Activated CD8-positive, alpha-beta T cell treated with anti-CD3 and anti-CD28 coated beads for 36 hours (primary cell): ENCODE measurements at places on chromosomes 7 and 10. TPM values are rescaled to one million over a fixed set of nuclear protein-coding genes. Genes with fewer than 3 reads are reported as not detected.

GRCh38 chr7:126662856-126663255, 589.9 kb downstream of the GRM8 start:
- H3K27me3 ChIP-seq = no peaks in the 10 kb centered on the region
- no peak for DNase-seq
- no peaks in the 10 kb centered on the region for H3K36me3 ChIP-seq

DNA sequence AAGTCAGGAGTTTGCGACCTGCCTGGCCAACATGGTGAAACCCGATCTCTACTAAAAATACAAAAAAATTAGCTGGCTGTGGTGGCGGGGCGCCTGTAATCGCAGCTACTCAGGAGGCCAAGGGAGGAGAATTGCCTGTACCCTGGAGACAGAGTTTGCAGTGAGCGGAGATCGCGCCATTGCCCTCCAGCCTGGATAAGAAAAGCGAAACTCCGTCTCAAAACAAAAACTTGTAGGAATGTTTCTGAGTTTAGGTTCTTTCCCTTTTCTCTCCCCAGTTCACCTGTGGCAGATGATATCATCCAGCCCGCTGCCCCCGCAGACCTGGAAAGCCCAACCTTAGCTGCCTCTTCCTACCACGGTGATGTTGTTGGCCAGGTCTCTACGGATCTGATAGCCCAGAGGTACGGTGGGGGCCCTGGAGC, 138.8 kb upstream of the BTBD16 start:
- DNase-seq = no peak
- peaks cover 6% of the 10 kb centered on the region for H3K27me3 ChIP-seq
- H3K4me3 ChIP-seq = no peak overlapping the region
- H3K36me3 ChIP-seq = no peaks in the 10 kb centered on the region

GRCh38 chr10:84341538-84341856, 13.1 kb downstream of the CCSER2 start:
- H3K4me3 ChIP-seq = no peak overlapping the region
- peak overlapping the region; percentile 76 for H3K27ac ChIP-seq
- peak; percentile 52 for DNase-seq
- peaks cover 16% of the 10 kb centered on the region for H3K36me3 ChIP-seq

DNA sequence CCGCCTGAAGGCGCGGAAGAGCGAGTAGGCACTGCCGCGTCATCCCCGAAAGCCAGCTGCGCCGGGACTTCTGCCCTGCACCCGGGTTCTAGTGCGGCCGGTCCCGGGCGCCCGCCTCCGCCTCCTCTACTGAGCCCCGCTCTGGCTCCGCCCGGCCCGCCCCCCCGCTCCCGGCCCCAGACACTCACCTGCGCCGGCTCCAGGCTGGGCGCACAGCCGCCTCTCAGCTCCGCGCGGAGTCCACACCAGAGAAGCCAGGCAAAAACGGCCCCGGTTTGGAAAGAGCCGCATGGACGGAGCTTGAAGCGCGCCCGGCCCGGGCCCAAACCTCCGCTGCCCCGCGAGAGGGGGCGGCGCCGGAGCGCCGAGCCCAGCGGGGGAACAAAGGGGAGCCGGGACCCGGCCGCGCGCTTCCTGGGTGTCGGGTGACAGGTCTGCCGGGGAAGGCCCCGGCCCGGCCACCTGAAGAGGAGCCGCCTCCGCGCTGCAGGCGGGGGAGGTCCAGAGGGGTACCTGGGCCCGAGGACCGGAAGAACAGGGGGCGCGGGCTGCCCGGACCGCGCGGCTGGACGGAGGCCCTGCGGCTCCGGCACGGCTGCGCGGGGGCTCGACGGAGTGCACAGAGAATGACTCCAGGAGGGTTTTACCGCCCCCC, 168.2 kb downstream of the NRF1 start:
- peak; percentile 47 for DNase-seq
- H3K4me3 ChIP-seq = peak overlapping the region; percentile 36

The MBL2 gene
- not detected for total RNA-seq
